ENCODE measurements at places on chromosomes 12 and 14.

GRCh38 chr14:32627545-32628298, 298.6 kb downstream of the AKAP6 start:
- H3K4me1 ChIP-seq = no peaks in the 10 kb centered on the region
- no peaks in the 10 kb centered on the region for H3K27me3 ChIP-seq
- H3K4me3 ChIP-seq = no peak overlapping the region
- DNase-seq = no peak
- no peak overlapping the region for H3K27ac ChIP-seq
- H3K36me3 ChIP-seq = no peaks in the 10 kb centered on the region

- DNase-seq = no peak
- no peak overlapping the region for H3K27ac ChIP-seq
- H3K4me1 ChIP-seq = peaks cover 59% of the 10 kb centered on the region
Observed at GRCh38 chr14:103695296-103696069, 19.8 kb downstream of the XRCC3 start.

DNA sequence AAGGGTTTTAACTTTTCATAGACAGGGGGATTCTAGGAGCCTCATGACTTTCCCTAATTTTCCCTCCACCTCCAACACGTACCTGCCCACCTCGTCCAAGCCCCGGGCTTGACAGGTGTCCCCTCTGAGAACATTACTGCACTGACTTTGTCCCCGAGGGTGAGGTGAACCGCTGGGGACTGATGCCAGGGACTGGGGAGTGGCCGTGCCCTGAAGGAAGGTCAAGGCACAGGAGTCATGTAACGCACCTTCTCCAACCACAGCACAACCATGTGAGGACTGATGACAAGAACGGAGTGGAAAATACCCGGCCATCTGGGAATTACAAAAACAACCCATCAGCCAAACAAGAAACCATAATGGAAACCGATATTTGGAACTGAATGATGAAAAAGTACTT, 214.7 kb upstream of the C14orf180 start:
- no peak overlapping the region for H3K4me3 ChIP-seq
- H3K27me3 ChIP-seq = peaks cover 6% of the 10 kb centered on the region
- H3K36me3 ChIP-seq = no peaks in the 10 kb centered on the region
- H3K27ac ChIP-seq = no peak overlapping the region
- H3K4me1 ChIP-seq = no peaks in the 10 kb centered on the region
- no peak for DNase-seq

DNA sequence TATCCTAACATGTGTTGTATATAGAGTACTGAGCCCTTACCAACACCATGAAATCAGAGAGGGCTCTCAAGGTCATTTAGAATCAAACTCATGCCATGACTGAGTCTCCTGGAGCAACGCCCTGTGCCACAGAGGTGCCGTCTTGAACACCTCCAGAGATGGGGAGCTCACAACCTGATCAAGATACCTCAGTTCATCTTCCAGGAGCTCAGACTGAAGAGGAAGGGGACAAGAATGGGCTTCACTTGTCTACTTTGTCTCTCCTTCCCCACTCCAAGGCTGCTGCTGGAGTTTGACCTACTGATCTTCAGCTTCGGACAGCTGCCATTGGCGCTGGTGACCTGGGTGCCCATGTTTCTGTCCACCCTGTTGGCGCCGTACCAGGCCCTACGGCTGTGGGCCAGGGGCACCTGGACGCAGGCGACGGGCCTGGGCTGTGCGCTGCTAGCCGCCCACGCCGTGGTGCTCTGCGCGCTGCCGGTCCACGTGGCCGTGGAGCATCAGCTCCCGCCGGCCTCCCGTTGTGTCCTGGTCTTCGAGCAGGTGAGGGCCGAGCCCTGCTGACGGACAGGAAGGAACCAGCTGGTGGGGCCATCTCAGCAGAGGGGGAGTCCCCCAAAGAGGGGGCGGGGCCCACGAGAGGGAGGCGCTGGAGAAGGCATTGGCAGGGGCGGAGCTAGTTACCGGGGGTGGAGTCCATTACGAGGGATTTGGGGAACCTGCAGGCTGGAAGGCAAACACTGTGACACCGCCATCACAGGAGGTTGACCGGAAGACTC, 12.0 kb downstream of the SOAT2 start:
- no peaks in the 10 kb centered on the region for H3K27me3 ChIP-seq
- no peak overlapping the region for H3K4me3 ChIP-seq
- no peak overlapping the region for H3K27ac ChIP-seq

All from gastrocnemius medialis (tissue), 4 donors.